ENCODE measurements at places on chromosomes 6 and 20.

DNA sequence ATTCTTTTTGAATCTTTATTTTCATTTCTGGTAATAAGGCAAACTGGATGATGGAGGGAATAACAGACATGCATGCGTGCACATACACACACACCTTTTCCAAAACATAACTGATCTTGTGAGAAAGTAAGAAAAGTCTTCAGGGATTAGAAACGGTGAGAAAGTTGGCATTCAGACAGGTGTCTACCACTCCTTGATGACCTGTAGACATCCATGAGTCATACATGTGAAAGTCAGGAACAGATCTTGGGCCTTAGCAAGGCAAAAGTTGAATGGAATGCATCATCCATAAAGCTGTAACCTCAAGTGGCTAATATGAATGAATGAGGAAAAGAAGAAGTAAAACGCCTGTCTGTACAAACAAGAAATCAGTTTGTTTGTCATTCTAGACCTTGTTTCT lies 97.3 kb downstream of the GRIK2 start:
- no peak for DNase-seq

DNA sequence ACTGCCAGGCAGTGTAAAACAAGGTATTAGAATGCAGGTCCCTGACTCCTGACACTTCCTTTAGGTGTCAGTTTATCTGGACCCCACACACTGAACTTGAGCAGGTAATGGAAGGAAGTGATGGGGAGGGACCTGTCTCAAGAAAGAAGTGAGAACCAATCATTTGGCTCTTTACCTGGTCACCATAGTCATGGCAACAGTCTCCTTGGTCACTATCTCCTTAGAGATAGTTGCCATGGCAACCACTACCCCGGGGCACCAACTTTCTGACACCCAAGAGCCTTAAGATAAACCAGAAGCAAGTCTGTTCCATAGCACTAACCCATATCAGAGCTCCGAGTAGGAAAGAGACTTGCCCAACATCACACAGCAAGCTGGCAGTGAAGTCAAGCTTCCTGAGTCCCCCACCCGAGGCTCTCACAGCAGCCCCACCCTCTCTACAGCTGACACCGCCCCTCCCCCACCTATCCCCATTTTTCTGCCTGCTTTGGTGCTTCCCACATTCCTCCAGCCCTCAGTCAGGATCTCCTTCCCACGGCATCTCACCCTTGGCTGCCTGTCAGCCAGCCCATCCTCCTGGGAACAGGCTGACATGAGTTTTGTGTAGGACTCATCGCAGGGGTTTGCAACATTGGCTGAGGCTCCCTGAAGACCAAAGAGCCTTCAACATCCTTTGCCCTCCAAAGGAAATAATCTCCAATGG lies 16.3 kb upstream of the HM13 start:
- no peak for DNase-seq

GRCh38 chr20:1876975-1877608 lies 18.1 kb upstream of the SIRPA start:
- no peak for DNase-seq

GRCh38 chr6:170456334-170456733 lies 96.8 kb downstream of the PSMB1 start:
- DNase-seq: no peak
